ENCODE measurements at places on chromosomes 7 and 10.

GRCh38 chr10:131620904-131621303, 279.9 kb upstream of the PPP2R2D start:
- H3K36me3 ChIP-seq, result no peaks in the 10 kb centered on the region
- no peaks in the 10 kb centered on the region for H3K4me1 ChIP-seq
- no peak for DNase-seq
- no peak overlapping the region for H3K4me3 ChIP-seq

- H3K4me3 ChIP-seq, result no peak overlapping the region
- H3K27me3 ChIP-seq, result no peaks in the 10 kb centered on the region
- H3K36me3 ChIP-seq, result no peaks in the 10 kb centered on the region
- no peak for DNase-seq
- no peak overlapping the region for H3K27ac ChIP-seq
These were observed 187.2 kb downstream of the POU6F2 start for GRCh38 chr7:39164887-39165286.

DNA sequence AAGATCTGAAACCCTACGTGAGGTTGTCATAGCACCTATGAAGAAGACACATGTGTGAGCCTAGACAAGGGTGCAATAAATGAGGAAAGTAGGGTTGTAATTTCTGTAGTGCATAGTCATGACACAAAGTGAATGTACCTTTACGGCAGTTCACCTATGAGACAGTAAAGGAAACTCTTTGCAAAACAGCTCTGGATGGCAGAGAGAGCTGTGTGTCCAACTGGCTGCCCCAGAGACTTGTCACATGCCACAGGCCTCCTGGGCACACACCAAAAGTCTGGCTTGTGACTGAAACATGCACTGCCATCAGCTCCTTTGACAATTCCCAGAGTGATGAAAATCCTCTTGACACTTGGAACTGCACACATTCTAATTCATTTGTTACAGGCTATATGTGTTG, 90.7 kb upstream of the NAMPT start:
- no peak overlapping the region for H3K4me3 ChIP-seq
- H3K4me1 ChIP-seq, result no peaks in the 10 kb centered on the region
- no peaks in the 10 kb centered on the region for H3K27me3 ChIP-seq
- no peaks in the 10 kb centered on the region for H3K36me3 ChIP-seq
- DNase-seq, result no peak

DNA sequence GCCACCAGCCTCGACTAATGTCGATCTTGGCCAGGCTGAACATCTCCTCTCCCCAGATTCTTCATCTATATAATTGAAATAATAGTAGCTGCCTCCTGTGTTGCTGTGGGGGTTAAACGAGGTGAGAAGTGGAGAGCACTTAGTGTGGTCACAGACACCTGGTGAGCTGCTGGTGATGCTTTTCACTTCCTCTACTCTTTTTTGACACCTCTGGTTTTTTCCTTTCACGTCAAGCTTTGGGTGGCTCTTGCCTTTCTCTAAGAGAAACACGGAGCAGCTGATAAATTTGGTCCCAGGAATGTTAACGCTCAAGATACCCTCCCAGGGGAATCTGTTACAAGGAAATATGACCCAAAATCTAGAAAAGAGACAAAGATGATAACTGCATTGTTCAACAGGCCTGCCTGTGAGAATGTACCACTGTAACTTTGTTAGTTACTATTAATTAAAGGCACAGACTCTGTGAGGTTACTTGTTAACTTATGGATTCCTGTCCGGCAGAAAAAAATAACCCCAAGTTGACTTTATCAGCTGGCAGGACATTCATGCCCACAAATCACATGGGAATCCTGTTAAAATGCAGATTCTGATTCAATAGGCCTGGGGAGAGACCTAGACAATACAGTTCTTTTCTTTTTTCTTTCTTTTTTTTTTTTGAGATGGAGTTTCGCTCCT, 9.5 kb upstream of the NPFFR1 start:
- DNase-seq, result no peak
- H3K4me1 ChIP-seq, result peaks cover 22% of the 10 kb centered on the region
- H3K4me3 ChIP-seq, result no peak overlapping the region
